ENCODE measurements at places on chromosomes 5 and 9.
A peak's percentile ranks its signal among the peaks of the same experiment; 100 is the strongest.

DNA sequence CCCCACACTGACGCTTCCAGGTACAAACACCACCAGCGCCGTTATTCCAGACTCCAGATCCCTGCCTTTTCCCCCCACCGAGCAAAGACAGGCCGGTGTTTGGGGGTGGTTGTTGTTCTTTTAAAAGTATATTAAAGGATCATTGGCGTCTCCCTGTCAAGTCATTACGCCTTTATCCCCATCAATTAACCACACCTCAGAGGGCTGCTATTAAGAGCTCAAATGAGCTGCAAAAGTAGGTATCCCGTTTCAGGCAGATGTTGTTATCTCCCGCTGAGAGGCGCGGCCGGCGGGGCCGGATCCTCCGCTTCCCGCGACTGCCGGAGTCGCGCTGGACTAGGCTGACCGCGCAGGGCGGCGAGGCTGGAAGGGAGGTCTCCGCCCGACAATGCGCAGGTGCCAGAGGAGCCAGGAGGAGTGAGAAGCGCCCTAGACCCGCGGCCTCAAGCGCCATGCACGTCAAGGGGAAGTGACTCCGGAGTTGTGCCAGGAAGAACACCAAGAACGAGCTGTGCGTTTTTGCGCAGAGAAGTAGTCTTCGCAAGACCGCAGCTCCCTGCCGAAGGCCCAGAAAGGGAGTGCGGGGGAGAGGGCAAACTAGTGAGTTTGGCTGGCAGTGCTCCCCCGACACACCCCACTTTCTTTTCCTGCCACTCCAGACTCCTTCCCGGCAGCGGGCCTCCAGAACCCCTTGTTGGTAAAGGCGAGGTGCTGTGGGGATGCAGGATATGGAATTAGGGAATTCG is 8.2 kb downstream of the NR2F1-AS1 start:
- DNase-seq = no peak

- no peak for DNase-seq
Observed at GRCh38 chr5:9149988-9150387, 395.9 kb downstream of the SEMA5A start.

DNA sequence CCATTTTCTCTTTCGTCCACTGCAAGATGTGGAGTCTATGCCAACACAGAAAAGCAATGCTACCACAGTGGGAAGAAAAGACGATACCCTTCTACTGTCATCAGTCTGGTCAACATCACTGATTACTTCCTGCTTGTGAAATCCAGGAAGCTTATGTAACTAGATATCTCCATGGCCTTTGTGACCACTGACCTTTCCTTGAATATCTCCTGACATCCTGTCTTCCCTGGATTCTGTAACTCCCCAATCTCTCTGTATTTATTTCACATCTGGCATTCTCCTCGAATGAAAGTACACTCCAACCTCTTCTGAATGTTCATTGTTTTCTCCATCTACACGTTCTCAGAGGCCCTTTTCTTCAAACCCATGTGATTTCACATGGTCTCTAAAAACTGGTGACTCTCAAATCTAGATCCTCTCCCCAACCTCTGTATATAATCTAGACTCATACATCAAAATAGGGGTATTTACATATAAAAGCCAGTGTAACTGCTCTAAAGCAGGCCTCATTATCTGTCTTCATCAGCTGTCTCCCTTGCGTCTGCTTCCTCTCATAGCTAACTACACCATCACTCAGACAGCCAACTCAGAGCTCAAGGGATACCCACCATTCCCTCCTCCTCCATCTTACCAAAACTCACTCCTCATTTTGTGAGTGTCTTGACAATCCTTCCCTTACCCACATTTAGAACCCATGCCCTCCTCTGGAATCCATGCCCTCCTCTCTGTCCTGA is 156.8 kb downstream of the SEMA5A start:
- DNase-seq = no peak

DNA sequence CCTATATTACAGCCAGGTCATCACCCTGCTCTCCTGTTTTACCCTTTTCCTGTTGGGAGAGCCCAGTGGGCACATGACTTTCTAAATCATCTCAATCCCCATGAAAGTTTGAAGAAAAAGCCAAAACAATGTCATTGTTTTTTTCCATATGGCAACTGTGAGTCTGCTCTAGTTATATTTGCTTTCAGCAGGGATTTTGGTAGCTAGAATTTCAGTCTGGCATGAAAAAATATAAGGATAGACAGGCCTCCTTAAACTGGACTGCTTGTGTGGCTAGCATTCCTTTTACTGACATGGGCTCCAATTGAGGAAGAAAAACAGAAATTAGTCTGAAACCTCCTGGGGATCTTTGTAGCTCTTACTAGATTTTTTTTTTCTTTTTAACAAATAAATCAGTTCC is 25.6 kb downstream of the MOCS2 start:
- no peak for DNase-seq

GRCh38 chr9:124330011-124330697 is 72.4 kb downstream of the NEK6 start:
- DNase-seq = no peak

- no peak for DNase-seq
Observed at GRCh38 chr5:171623551-171624097, 162.0 kb upstream of the SMIM23 start.

DNA sequence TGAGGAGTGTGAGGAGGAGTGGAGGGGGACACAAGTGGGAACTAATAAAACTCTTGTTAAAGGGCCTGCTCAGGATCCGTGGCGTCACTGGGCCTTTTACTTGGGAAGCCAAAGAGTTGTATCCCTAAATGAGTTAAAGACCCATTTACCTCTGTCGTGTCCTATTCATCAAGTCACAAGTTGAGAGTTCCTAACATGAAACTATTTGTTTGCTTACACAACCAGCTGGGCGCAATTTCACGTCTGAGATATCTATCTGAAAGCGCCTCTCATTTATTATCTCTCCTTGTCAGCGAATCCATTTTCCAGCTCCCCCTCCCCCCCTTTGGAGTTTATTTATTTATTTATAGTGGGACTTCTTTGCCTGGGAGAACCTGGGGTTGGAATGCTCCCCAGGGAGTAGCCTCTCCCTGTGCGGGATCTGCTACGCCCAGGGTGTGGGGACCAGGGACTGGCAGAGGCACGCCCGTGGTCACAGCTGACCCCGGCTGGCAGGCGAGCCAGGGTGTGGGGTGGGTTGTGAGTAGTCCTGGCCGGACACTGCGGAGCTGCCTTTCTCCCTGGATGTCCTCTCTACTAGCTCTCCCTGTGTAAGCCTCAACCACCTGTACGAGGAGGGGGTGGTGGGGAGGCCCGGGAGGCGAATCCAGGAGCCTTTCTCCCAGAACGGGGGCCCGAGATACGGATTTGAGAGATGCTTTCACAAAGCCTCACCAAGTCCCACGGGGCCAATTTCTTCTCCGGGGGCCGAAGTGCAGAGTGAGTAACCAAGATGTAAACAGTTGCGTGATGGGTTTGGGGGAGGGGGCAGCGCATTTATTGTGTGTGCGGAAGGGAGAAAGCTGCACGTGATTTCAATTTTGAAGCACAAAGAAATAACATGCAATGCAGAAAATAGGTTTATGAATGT is 15.3 kb downstream of the NR2F1 start:
- no peak for DNase-seq

DNA sequence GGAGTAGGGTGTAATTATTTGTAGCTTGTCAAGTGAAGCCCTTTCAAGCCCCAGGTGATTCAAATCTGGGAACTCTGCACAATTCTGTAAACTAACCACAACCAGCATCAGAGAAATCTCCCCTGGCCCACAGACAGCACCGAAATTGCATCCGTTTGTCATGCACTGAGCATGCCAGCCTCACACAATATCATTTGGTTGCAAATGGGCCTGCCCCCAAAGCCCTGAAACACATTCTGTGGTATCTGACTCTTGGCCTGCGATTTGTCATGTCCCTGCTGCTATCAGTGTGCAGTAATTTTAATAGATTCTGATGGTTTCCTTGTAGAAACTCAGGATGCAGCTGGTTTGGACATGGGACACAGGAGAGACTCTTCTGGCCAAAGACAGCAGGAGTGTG is 35.3 kb downstream of the SNX24 start:
- no peak for DNase-seq

- DNase-seq = no peak
Observed at GRCh38 chr9:121863955-121864354, 212.5 kb downstream of the DAB2IP start.

DNA sequence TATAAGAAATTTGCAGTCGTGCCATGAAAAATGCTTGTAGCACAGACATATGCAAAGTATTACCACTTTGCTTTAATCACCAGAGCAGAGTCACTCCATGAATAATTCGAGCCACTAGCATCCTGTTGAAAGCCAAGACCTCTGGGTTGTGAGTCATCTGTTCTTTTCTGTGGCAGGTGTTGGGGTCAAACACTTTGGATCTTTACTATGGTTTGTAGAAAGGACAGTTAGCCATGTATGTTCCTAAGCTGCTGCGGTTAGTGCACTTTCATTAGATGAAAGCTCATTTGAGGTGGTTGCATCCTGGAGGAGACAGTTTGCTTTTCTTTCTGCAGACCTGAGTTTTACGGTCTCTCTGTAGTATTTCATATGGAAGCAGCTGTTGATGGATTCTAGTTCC is 223.7 kb downstream of the DMRT2 start:
- no peak for DNase-seq

DNA sequence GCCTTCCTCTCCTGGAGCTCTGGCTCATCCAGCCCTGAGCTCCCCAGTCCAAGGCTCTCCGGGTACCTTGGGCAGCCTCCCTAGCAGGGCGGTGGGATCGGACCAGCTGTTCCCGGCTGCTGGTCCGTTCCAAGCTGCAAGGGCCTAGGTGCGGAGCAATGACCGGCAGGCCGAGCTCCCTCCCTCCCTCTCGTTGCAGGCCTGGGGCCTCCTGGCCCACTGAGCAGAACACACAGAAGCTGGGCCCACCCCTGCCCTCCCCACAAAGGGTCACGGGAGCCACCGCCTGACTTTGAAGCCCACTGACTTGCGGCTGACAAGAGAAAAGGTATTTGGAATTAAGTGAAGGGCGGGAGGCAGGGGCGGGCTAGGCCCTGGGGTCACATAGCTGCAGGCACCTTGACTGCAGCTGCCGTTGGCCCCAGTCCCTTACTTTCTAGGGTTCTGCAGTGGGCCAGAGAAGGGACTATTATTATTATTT is 104.7 kb upstream of the IER5L start:
- DNase-seq = no peak

- no peak for DNase-seq
Observed at GRCh38 chr9:107286057-107286456, 3.0 kb downstream of the RAD23B start.

- DNase-seq = no peak
Observed at GRCh38 chr5:157290156-157290980, 24.4 kb downstream of the CYFIP2 start.

GRCh38 chr5:56088967-56089829 is 94.4 kb upstream of the IL6ST start:
- no peak for DNase-seq

GRCh38 chr9:86257391-86257790 is 2.1 kb downstream of the C9orf153 start:
- no peak for DNase-seq

- DNase-seq = no peak
Observed at GRCh38 chr9:24059651-24060050, 233.6 kb upstream of the ELAVL2 start.

GRCh38 chr5:52915176-52915875 is 73.8 kb upstream of the ITGA2 start:
- no peak for DNase-seq

DNA sequence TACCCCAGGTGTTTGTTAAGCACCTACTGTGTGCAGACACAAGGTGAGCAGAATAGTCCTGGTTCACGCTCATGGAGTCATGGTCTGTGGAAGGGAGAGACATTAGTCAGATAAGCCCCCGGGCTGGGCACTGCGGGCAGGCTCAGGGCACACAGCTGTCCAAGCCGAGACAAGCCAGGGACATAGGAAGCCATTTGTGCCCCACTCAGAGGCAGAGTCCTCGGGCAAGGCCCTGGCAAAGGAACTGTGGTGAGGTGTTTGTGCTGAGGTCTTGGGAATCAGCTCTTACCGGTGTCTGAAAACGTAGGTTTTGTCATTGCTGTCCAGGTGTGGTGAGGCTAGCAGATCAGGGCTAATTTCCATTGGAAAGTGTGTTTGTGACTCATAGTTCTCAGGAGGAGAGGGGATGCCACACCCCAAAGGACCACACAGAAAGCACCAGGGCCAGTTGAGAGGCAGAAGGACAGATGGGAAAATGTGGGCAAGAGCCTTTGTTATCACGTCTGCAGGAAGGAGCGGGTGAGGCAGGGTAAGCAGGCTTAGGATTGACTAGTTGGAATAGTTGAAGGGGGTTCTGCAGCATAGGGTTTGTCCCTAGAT is 46.1 kb upstream of the NEURL1B start:
- DNase-seq = no peak

DNA sequence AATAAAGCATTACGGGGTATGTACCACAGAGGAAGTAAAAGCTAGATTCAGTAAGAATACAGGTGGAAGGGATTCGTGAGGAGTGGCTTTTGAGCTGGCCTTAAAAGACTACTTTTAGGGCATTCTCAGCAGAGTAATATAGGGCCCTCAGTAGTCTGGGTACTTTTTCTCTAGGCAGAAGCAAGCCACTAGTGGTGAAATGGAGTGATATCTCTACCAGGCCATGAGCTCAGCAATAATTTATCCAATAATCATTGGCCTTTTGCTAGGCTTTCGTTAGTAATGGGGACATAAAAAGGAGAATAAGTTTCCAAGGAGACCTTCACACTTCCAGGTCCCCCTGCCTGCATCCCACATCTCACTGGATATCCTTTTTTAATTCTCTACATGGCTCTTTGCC is 1.7 kb downstream of the POLR3G start:
- no peak for DNase-seq

DNA sequence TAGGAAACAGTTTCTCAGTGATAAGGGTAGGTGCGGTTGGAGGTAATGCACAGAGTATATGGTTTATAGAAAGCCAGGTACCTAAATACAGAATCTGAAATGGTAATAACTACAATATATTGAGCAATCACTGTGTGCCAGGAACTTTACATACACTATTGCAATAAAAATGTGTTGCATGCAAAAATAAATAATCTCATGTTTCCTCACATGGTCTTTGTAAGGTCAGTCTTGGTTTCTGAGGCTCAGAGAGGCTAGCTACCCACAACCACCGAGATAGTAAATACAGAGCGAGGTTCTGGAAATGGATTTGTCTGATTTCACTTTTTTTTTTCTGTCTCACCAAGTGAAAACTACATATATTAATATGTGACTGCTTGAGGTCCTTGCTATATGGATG is 128.9 kb downstream of the CAMK4 start:
- no peak for DNase-seq

GRCh38 chr5:162544905-162545304 is 477.3 kb downstream of the GABRG2 start:
- DNase-seq = no peak

- DNase-seq = peak; percentile 27
Observed at GRCh38 chr9:110255463-110256379, 586 bp downstream of the TXN start.

- DNase-seq = no peak
Observed at GRCh38 chr5:138967791-138968448, 92.8 kb upstream of the LRRTM2 start.

DNA sequence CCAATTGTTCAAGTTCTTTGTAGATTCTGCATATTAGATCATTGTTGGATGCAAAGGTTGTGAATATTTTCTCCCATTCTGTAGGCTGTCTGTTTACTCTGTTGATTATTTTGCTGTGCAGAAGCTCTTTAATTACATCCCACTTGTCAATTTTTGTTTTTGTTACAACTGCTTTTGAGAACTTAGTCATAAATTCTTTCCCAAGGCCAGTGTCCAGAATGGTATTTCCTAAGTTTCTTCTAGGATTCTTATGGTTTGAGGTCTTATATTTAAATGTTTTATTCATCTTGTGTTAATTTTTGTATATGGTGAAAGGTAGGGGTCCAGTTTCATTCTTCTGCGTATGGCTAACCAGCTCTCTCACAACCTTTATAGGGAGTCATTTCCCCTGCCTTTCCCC is 116.5 kb downstream of the CPLANE1 start:
- DNase-seq = no peak

Data from stimulated activated CD8-positive, alpha-beta memory T cell treated with anti-CD3 and anti-CD28 coated beads, Interleukin-15, amount 100 ng/mL, for 24 hours (primary cell).